ENCODE measurements at places on chromosomes 6 and 20. TPM values are rescaled to one million over a fixed set of nuclear protein-coding genes. Genes with fewer than 3 reads are reported as not detected.
A peak's percentile ranks its signal among the peaks of the same experiment; 100 is the strongest.

GRCh38 chr6:144012534-144012933 is 4.5 kb upstream of the PLAGL1 start:
- no peak for DNase-seq

GRCh38 chr6:3557336-3557735 is 100.5 kb upstream of the SLC22A23 start:
- no peak for DNase-seq

DNA sequence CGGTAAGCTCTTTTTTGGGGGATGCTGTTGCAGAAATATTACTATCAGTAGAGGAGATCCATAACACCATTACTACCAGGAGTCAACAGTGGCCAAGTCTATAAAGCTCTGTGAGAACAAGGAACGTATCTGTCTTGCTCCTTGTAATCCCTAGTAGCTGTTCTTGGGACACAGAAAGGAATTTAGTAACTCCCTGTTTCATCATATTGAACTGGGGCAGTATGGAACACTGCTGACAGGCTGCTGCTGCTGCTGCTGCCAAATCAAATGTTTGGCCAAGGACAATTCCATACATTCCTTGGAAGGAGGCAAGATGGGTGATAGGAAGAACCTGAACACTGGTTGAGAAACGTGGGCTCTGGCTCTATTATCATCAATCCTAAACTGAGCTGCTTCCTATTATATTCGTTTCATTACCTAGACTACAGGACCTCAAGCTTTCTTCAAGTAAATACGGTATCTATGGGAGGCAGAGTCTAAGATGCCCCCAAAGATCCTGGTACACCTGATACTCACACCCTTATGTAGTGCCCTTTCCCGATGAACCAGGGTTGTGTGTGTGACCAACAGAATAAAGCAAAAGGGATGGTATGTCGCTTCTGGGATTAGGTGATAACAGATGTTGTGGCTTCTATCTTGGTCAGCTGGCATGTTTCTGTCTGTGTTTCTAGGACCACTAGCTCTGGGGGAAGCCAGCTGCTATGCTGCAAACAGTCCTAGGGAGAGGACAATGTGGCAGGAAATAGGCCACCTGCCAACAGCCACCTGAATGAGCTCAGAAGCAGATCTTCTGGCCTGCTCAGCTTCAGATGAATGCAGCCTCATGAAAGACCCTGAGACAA is 39.5 kb downstream of the ELOVL5 start:
- peak; percentile 52 for DNase-seq

- no peak for DNase-seq
Observed at GRCh38 chr6:40390144-40390800, 196.9 kb downstream of the LRFN2 start.

GRCh38 chr20:63014710-63015109 is 7.9 kb upstream of the BHLHE23 start:
- no peak for DNase-seq

DNA sequence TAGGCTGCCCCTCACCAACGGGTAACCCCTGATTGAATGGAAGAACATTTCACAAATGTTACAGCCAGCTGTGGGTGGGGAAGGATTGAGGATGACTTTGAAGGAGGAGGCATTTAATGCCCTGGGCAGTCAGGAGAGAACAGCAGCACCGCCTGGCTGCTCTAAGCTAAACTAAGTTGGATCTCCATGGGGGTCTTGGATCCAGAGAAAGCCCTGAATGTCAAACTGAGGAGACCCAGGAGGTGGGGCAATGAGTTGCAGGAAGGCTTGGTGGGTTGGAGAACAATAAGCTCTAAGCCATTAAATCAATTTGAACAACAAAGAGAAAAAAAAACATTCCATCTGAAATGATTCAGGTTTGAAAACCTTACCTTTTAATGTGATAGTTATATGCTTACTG is 35.4 kb downstream of the TMX4 start:
- DNase-seq = no peak

- DNase-seq = no peak
Observed at GRCh38 chr6:45431317-45432065, 53.8 kb upstream of the SUPT3H start.

DNA sequence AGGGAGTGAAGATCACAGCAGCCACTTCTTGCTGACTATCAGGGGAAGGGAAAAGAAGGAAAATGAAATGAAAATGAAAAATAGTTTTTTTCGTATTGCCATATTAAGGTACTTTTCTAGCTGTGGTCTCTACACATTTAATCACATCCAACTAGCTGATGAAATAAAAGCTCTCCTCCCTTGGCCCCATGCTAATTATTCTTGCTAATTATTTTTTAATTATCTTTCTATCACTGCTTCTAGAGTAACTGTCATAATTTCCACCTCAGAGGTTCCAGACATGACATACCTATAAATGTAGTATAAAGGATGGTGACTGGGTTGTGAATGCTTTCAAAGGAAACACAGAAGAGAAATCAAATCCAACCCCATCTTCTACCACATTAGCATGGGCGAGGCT is 334.1 kb upstream of the MAN1A1 start:
- no peak for DNase-seq

- no peak for DNase-seq
Observed at GRCh38 chr20:55805138-55805537, 200.2 kb downstream of the CBLN4 start.

SLC52A3 gene
- polyA plus RNA-seq = 0.20 TPM

BPIFA1 gene
- not detected for polyA plus RNA-seq

PIGT gene
- 30.9 TPM for polyA plus RNA-seq

RSPO3 gene
- polyA plus RNA-seq = not detected
